ENCODE measurements at places on chromosomes 4 and X.

GRCh38 chr4:6941796-6942195, 32.2 kb downstream of the TBC1D14 start:
- H3K36me3 ChIP-seq, result no peaks in the 10 kb centered on the region
- no peaks in the 10 kb centered on the region for H3K27me3 ChIP-seq
- peak overlapping the region; percentile 88 for H3K27ac ChIP-seq
- no peak for DNase-seq

DNA sequence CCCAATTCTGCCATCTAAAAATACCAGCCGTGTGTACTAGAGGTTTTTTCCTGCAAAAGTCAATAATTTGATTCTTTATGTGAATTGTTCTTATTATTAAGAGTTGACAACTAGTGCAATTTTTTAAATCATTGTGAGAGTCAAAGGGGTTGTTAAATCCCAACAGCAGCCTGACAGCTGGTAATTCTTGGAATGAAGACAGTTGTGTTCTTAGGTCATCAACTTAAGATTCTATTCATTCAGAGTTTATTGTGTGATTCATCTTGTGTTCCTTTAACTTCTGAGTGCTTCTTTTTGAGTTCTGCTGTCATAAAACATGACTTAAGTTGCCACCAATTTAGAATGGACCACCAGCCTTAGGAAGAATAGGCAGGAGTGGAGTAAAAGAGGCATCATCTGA, 329.0 kb downstream of the NAF1 start:
- H3K4me3 ChIP-seq, result no peak overlapping the region
- H3K4me1 ChIP-seq, result no peaks in the 10 kb centered on the region
- no peak for DNase-seq

DNA sequence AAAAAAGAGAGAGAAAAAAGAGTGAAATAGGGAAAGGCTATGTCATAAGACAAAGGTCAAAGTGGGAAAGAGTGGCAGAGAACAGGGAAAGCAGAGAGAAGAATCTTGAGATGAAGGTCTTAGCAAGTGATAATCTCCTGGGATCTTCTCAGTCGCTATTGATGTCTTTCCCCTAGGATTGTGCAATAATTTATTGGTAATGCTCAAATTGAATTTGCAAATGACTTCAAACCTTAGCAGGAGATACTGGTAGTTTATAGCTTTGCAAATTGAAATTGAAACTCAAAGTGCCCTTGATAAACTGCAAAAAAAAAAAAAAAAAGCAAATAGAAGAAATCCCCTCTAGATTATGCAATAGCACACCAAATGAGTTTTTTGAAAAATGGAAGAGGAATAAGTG, 45.7 kb upstream of the MID1 start:
- no peaks in the 10 kb centered on the region for H3K4me1 ChIP-seq
- no peak overlapping the region for H3K4me3 ChIP-seq
- H3K27ac ChIP-seq, result no peak overlapping the region
- H3K27me3 ChIP-seq, result no peaks in the 10 kb centered on the region
- DNase-seq, result no peak

GRCh38 chr4:143270256-143270838, 66.3 kb upstream of the GAB1 start:
- DNase-seq, result no peak
- H3K4me1 ChIP-seq, result no peaks in the 10 kb centered on the region
- no peak overlapping the region for H3K4me3 ChIP-seq
- H3K36me3 ChIP-seq, result no peaks in the 10 kb centered on the region
- no peak overlapping the region for H3K27ac ChIP-seq

GRCh38 chr4:159358226-159358625, 255.3 kb downstream of the RAPGEF2 start:
- no peaks in the 10 kb centered on the region for H3K27me3 ChIP-seq
- no peaks in the 10 kb centered on the region for H3K4me1 ChIP-seq
- peaks cover 2% of the 10 kb centered on the region for H3K36me3 ChIP-seq
- no peak for DNase-seq
- no peak overlapping the region for H3K4me3 ChIP-seq
- H3K27ac ChIP-seq, result no peak overlapping the region

DNA sequence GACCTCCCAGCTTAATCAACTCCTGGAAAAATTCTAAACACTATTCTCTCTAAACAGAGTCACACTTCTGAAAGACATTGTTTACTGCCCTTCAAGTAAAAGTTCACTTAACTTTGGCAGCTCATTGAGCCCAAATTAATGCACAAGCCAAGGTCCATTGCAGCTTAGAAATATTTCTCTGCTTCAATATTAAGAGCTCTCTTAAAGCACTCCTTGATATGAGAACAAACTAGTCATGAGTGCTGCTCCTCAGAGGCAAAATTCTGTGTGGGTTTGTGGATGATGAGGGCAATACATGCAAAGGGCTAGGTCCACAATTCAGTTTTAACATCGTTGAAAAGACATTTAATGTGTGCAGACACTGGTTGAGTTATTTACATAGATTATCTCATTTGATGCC, 12.8 kb upstream of the FMR1 start:
- no peak overlapping the region for H3K4me3 ChIP-seq
- H3K27me3 ChIP-seq, result no peaks in the 10 kb centered on the region
- no peaks in the 10 kb centered on the region for H3K36me3 ChIP-seq
- peaks cover 18% of the 10 kb centered on the region for H3K4me1 ChIP-seq
- no peak overlapping the region for H3K27ac ChIP-seq

- no peaks in the 10 kb centered on the region for H3K4me1 ChIP-seq
- no peaks in the 10 kb centered on the region for H3K27me3 ChIP-seq
- DNase-seq, result no peak
- H3K27ac ChIP-seq, result no peak overlapping the region
These were observed 27.2 kb downstream of the HTR2C start for GRCh38 chrX:114611018-114611619.

GRCh38 chrX:143081231-143081630, 55.5 kb downstream of the SPANXN4 start:
- no peaks in the 10 kb centered on the region for H3K27me3 ChIP-seq
- H3K36me3 ChIP-seq, result no peaks in the 10 kb centered on the region
- no peak for DNase-seq
- H3K27ac ChIP-seq, result no peak overlapping the region
- no peaks in the 10 kb centered on the region for H3K4me1 ChIP-seq
- no peak overlapping the region for H3K4me3 ChIP-seq

DNA sequence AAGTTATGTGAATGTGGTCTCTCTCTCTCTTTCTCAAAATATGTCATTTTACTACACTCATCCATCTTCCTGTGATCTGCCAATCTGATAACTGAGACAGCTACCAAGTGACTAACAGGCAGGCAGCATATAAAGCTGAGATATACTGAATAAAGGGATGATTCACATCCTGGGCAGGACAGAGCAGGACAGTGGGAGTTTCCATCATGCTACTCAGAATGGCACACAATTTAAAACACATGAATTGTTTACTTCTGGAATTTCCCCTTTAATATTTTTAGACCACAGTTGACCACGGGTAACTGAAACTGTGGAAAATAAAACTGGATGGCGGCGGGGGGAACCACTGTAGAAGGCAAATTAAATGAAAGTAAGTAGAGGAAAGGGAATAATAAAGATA, 58.6 kb upstream of the DCTD start:
- no peaks in the 10 kb centered on the region for H3K4me1 ChIP-seq
- no peaks in the 10 kb centered on the region for H3K27me3 ChIP-seq

DNA sequence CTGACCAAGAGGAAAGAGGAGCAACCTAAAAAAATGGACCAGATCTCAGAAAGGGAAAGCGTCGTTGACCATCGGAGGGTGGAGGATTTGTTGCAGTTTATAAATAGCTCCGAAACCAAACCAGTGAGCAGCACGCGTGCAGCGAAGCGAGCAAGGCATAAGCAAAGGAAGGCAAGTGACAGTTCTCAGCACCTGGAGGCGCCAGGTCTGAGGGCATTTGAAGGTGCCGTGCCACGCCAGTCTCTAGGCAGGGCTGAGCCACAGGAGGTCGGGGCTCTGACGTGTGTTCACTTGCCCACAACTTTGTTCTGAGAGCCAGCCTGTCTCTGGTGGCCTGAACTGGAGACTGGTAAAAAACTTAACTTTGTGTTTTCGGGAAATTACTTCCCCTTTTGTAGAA, 59.7 kb downstream of the TNIP2 start:
- peaks cover 3% of the 10 kb centered on the region for H3K36me3 ChIP-seq
- H3K27ac ChIP-seq, result no peak overlapping the region
- no peak for DNase-seq
- no peak overlapping the region for H3K4me3 ChIP-seq
- no peaks in the 10 kb centered on the region for H3K4me1 ChIP-seq
- H3K27me3 ChIP-seq, result no peaks in the 10 kb centered on the region

DNA sequence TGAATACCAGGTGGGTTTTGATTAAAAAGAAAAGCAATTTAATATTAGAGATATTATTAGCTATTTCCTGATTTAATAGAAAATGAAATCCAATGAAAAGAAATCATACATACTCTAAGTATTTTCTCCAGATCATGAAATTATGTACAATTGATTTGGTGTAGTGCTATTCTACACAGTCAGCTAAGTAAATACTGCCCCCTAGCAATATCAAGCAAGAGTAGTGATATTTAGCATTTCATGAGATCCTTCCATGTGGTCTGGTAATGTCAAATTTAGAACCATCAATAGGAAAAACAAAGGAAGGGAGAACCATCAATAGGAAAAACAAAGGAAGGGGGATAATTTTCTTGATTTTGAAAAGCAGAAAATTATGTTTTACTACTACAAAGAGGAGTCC, 114.6 kb downstream of the TBCK start:
- H3K27me3 ChIP-seq, result no peaks in the 10 kb centered on the region
- no peak overlapping the region for H3K4me3 ChIP-seq
- no peak overlapping the region for H3K27ac ChIP-seq
- no peaks in the 10 kb centered on the region for H3K4me1 ChIP-seq
- no peak for DNase-seq

GRCh38 chrX:133335027-133335426, 80.3 kb downstream of the GPC4 start:
- no peaks in the 10 kb centered on the region for H3K27me3 ChIP-seq
- peak; percentile 29 for DNase-seq
- no peak overlapping the region for H3K27ac ChIP-seq
- 0 out of 2 replicates have a peak, but pooled peaks cover 11% of the 10 kb centered on the region for H3K4me1 ChIP-seq
- no peaks in the 10 kb centered on the region for H3K36me3 ChIP-seq

GRCh38 chr4:138938366-138938690, 77.3 kb upstream of the NOCT start:
- no peaks in the 10 kb centered on the region for H3K36me3 ChIP-seq
- peak overlapping the region; percentile 32 for H3K27ac ChIP-seq
- DNase-seq, result no peak
- no peak overlapping the region for H3K4me3 ChIP-seq
- no peaks in the 10 kb centered on the region for H3K27me3 ChIP-seq

DNA sequence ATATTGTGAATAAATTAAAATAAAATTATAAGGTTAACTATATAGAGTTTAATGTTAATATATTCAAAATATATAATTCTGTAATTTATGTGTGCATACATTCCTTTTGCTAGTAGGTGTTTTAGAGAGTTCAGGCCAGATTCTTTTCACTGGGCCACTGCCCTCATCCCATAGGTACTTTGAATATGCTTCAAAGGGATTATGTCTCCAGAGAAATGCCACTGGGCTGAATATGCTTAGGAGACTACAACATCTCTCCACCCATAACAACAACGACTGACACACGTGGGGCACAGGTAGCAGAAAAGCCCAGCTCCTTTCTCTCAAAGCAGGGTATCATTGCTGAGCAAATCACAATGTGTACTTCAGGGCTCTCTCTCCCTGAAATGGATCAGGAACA, 290.9 kb upstream of the TACR3 start:
- DNase-seq, result no peak
- no peaks in the 10 kb centered on the region for H3K36me3 ChIP-seq
- no peaks in the 10 kb centered on the region for H3K4me1 ChIP-seq
- no peak overlapping the region for H3K4me3 ChIP-seq
- no peak overlapping the region for H3K27ac ChIP-seq
- no peaks in the 10 kb centered on the region for H3K27me3 ChIP-seq

DNA sequence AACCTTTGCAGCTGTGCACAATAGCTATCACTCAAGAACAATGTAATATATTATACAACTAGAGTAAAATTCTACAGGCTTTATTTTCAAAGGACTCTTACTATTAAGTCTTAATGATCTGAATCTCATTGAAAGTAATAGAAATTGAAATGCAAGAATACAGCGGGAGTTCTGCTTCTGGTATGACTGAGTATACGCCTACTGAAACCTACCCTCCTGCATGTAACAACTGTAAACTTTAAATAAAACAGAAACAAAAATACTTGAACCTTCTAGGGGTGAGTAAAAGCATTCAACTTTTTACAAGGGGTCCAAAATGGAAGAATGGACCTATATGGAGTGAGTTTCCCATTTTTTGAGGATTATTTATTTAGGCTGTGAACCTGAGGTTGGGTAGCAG, 13.5 kb downstream of the DCHS2 start:
- no peaks in the 10 kb centered on the region for H3K27me3 ChIP-seq
- DNase-seq, result no peak
- H3K36me3 ChIP-seq, result no peaks in the 10 kb centered on the region
- no peaks in the 10 kb centered on the region for H3K4me1 ChIP-seq

GRCh38 chr4:180518906-180519305, 1724.3 kb upstream of the TENM3 start:
- H3K36me3 ChIP-seq, result no peaks in the 10 kb centered on the region
- H3K4me3 ChIP-seq, result no peak overlapping the region
- H3K4me1 ChIP-seq, result no peaks in the 10 kb centered on the region

GRCh38 chr4:107444-108429, 16.6 kb upstream of the ZNF718 start:
- no peaks in the 10 kb centered on the region for H3K4me1 ChIP-seq
- H3K36me3 ChIP-seq, result no peaks in the 10 kb centered on the region

GRCh38 chr4:71405791-71406190, 67.0 kb downstream of the SLC4A4 start:
- H3K27ac ChIP-seq, result no peak overlapping the region
- H3K4me1 ChIP-seq, result 0 out of 2 replicates have a peak, but pooled peaks cover 5% of the 10 kb centered on the region
- no peak overlapping the region for H3K4me3 ChIP-seq
- H3K36me3 ChIP-seq, result no peaks in the 10 kb centered on the region
- DNase-seq, result no peak
- no peaks in the 10 kb centered on the region for H3K27me3 ChIP-seq
